ENCODE measurements at places on chromosomes 2 and 18.
A peak's percentile ranks its signal among the peaks of the same experiment; 100 is the strongest.

GRCh38 chr2:121469356-121469755 lies 61.3 kb upstream of the RNU4ATAC start:
- no peak for DNase-seq

DNA sequence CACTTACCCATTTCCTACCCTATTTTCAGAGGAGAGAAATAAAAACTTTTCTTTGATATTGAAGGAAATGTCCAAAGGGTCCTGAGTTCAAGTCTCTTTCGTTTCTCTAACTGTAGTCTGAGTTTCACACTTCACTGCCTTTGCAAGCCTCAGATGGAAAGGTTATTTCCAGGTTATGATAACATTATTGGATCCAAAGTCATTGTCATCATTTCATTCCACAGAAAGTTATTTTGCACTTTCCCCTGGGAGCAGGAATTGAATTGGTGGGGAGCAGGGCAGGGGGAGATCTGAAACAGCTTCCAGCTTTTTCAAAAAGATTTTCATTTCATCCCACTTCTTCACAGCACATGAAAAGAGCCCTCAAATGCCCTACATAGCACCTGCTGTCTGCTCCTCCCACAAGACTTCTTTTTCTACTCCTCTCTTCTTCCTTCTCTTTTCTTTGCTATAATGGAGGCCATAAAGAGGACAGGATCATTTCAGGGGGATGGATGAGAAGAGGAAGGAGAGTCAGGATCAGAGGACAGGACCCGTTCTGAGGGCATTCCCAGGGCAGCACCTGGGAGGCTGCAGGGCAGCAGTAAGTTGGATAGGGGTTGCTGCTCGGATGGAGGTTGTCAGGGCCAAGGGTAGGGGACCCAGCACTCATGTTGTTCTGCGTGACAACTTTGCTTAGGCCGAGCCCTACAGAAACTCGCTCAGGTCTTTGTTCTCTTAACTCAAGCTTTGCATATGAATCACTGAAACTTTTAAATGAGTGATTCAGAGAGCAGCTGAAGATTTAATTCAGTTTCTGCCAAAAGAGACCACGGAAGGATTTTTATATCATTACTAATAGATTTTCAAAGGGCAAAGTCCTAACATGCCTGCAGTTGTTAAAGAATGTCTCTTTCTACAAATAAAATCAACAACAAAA lies 11.4 kb upstream of the GALNT5 start:
- no peak for DNase-seq

- DNase-seq: no peak
These were observed 427.5 kb downstream of the LRATD1 start for GRCh38 chr2:15059870-15060512.

- no peak for DNase-seq
These were observed 39.8 kb downstream of the PIAS2 start for GRCh38 chr18:46877329-46877987.

DNA sequence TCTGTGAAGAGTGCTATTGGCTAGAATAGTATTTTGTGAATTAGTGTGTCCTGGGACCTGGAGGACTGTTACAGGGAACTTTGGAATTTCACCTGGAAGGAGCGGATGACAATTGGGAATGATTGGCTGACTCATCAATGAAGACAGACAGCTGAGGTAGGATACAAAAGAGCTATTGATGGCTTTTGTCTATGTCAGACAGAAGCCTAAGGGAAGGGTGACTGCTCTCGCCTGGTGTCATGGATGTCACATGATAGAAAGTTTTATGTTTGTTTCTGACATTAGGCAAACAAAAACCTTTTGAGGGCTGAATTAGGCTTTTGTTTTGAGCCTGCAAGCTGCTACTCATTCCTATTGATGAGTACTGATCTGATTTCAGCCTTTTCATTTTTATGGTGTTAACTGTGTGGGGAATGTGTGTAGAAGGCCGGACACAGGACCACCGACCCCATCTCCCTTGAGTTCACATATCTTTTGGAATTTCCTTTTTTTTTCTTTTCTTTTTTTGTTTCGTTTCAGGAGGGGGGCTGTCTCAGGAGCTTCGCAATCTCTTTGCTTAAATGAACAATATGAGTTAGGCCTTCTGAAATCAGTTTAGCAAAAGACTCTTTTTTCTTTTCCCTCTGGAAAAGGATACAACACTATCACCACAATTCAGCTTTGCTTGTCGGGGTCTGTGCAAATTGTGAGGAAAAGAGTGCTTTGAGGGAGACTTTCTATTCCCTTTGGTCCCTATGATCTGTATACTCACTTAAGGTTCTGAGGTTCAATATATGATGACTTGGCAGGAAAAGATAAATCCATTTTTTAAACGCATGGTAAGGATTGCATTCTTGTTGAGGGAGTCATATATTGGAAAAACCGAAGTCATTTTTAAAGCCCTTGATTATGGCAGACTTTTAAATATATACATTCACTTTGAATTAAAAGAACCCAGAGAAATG lies 207.9 kb upstream of the FIGN start:
- no peak for DNase-seq

GRCh38 chr2:30947686-30948085 lies 140.4 kb upstream of the CAPN13 start:
- no peak for DNase-seq

DNA sequence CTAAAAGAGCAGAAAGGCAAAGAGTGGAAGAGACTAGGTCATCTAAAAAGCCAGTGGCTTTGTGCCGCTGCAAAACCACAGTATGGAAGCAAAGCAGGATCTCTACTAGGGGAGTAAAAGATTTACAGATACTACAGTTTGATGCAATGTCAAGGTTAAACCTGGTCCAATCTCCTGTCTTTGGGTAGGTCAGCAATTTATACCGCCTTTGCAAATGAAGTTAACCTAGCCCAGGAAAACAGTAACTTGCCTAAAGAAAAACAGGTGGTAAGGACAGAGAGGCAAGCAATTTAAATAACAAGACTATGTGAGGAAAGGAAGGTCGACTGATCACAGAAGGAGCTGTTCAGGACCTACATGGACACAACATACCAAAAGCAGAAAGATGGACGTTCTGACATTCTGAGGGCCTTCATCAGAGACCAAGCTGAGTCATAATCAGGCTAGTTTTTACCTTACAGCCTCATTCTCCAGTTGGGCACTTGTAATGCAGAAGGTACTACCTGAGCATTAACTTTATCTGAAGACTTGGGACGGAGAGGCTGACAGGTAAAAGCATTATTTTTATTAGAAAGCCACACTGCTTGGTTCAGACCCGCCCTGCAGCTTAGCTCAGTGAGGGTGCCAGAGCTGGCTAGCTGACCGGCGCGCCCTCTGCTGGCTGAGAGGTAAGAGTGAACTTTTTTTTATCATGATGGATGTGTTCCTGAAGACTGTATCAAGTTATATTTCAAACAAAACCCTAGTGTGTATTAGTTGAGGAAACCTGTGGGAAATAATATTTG lies 15.9 kb downstream of the CDKL4 start:
- peak; percentile 74 for DNase-seq

DNA sequence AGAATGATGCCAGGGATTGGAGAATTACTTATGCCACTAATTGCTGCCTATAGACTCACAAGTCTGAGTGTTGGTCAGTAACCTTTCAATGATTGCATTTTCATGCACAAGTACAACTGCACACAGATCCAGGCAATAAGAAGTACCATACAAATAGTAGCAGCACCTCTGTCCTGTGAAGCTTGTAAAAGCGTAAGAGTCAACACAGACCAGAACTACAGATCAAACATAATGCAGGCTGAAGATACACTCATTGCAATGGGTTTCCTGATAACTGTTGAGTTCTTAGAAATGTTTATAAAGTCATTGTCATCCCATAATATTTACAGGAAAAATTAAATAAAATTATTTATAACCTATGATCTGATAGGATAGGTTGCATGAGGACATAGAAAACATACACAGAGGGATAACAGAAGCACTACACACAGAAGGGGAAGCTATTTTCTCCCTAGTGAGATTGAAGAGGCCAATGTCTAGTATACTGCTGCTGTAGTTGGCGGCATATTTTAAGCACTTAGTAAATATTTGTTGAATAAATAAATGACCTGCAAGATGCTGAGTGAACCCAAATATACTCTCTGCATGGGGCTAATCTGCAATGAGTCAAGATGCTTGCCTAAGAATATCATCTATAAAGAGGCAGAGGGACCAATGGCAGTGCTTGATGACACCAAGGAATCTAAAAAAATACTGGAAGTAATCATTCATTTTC lies 5.7 kb upstream of the PIK3C3 start:
- no peak for DNase-seq

- no peak for DNase-seq
These were observed 97.8 kb upstream of the RASGRP3 start for GRCh38 chr2:33378556-33379210.

- no peak for DNase-seq
These were observed 42.4 kb upstream of the FIGN start for GRCh38 chr2:163778045-163778781.

DNA sequence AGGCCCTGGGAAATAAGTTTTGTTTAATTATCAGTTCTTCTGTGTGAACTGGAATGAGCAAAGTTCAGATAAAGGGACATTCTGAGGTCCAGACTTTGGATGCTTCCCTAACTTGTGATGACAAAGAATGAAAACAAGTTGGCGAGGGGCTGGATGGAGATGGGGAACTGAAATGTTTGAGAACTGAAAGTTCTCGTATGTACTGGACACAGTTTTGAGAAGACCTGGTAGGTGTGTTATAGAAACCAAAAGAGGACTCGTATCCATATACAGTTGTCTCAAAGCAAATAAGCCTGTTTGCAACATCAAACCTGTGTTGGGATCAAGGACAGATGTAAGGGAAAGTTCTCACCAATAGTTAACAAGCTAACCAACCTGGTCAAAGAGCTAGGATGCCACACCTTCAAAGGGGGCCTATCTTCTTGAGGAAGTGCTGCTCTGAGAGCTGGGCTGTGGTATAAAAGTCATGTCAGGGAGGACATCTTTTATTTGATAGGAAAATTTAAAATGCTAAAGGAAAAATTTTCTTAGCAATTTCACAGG lies at the start of gene UPP2:
UPP2 (plus strand) TSS at position 493 of the 543 bp plus-strand sequence. CDS start 188 bp downstream, outside the sequence.
- no peak for DNase-seq

All from cerebellum (tissue), 4 donors.